ENCODE measurements at places on chromosomes 3 and 15.

DNA sequence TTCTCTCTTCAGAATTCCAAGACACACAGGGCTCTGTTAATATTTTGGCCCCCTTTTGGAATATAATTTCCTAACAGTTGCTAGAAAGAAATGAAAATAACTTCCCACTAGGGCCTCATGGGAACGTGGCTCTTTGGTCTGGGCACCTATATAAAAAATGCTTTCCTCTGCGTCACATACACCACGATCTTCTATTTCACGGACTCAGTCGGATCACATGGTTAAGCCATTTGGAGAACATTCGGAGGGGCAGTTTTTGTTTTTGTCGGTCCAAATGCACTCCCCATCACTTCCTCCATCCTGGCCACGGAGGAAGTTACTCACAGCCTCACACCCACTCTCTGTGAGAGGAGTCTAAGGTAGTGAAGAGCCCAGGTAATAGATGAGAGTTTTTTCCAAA is 21.0 kb downstream of the TMEM44 start:
- no peak for DNase-seq

DNA sequence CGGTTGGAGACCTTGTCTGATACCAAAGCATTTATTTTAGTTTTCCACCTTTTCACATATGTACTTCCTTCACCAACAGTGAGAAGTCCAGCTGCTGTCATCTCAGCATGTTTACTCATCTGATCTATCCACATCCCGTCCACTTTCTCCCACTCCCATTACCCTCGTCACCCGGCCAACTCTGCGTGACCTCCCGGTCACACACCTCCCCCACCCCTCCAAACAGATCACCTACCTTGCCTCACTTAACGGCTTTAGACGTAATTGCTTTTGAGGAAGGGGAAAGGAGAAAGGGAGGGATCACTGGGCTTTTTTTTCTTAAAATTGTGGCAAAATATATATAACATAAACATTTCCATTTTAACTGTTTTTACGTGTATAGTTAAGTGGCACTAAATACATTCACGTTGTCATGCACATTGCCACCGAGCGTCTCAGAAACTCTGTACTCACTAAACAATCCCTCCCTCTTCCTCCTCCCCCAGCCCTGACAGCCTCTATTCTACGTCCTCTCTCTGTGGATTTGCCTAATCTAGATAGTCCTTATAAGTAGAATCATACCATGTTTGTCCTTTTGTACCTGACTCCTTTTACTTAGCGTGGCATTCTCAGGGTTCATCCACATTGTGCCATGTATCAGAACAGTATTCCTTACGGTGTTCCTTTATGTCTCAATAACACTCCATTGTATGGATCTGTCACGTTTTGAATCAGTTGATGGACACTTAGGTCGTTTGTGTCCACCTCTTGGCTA is 67.2 kb downstream of the LMLN start:
- no peak for DNase-seq

- no peak for DNase-seq
Measured at GRCh38 chr15:48466820-48467219, 135.6 kb downstream of the DUT start.

GRCh38 chr15:81929557-81929956 is 116.3 kb downstream of the MEX3B start:
- no peak for DNase-seq

DNA sequence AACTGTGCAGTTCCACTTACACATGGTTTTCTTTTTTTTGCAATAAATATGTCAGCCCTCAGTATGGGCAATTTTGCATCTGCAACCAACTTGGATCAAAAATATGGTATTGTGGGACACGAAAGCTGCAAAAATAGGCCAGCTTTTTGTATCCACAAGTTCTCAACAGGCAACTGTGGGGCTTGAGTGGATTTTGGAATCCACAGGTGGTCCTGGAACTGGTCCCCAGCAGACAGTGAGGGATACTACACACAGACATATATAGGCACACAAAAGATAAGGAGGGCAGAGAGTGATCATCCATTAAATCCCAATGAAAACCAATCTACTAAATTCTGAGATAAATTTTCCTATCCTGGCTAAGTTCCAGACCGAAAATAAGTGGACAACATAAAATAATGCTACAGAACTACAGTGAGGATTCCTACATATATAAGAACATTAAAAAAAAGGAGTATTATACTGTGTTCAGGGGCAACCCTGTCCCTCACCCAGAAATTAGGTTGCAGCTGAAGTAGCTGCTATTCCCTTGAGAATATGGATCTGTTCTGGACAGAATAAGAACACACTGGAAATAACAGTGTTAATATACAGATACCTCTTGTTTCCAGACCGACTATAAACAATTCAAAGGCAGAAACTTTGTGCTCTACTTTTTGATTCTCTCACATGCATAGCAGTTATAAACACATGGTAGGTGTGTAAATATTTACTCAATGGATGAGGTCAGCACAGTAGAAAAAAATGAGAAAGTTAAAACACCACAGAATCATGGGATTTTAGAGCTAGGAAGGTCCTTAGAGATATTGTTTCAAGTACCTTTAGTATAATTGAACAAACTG is 25.4 kb downstream of the DENND4A start:
- DNase-seq: no peak

- no peak for DNase-seq
Measured at GRCh38 chr15:56358604-56359003, 6.6 kb upstream of the TEX9 start.

DNA sequence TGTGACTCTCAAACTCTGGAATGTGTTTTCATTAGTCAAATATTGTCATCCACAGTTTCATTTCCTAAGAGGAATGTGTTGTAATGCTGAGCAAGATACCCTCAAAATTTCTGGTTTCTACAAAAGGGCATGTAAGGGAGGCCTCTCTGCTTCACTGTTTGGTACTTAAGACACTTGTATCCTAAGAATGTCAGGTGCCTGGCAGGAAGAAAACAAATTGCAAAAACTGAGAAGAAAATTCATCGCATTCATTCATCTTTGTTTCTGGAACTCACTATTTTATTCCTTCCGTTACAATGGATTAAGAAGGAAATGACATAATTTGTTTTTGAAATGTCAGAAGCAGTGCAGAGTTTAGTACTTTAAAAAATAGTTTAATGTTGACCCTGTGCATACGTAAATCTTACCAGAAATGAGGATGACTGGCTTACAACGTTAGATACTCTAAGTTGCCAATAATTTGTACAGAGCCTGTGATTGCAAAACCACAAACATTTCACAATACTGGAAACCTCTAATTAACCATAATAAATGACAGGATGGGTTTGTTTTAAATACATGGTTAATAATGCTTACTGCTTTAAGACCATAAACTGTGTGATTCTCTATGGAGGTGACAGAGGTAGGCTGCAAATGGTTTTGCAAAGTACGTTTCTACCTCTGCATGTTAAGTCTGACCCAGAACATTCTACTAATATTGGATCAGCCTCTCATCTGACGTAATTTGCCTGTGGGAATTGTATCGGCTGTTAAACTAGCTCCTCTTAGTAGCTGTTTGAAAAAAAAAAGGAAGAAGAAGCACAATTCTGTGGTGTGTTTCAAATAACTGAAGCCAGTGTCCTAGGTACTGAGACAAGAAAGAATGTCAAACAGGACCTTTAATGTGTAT is 477.8 kb downstream of the RBMS3 start:
- no peak for DNase-seq

GRCh38 chr3:108221393-108221792 is 831 bp downstream of the IFT57 start:
- no peak for DNase-seq

GRCh38 chr3:128275316-128276145 is 122.2 kb downstream of the EEFSEC start:
- DNase-seq: no peak

DNA sequence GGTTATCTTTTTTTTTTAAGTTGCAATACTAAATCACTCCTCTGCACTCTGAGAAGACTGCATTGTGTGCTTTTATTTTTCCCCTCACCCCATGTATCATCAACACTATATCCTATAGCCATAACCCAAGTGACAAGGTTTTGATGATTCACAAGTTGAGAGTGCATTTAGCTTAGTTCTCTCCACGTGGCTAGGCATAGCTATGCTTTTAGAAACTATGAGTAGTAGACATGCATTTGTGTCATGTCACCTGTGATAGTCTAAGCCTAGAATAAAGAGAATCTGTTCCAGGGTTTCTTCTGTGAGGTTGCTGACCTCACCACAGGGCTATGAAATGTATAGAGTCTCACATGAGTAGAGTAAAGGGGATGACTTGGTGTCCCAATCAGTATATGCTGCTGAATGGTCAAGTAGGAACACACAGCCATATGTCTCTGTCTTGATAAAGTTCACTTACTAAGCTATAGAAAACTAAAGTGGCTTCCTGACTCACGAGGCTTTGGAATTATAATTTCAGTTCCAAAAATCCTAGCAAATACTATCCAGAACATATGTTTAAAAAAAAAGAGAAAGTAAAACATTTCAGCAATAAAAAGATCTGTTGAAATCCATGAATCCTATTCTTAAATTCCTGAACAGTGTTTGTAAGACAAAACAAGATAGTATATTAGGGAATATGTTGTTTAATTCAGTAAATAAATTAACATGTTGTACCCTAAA is 206.3 kb downstream of the LSAMP start:
- DNase-seq: no peak

GRCh38 chr15:65264863-65265430 is 21.7 kb downstream of the PARP16 start:
- no peak for DNase-seq

- no peak for DNase-seq
Measured at GRCh38 chr15:45129651-45130129, at the start of the genes DUOX1 and DUOXA1. DUOX1 (plus strand) TSS chr15:45129994; CDS start chr15:45131967, 1,973 bp downstream. DUOXA1 (minus strand) TSS chr15:45129879; CDS start chr15:45123014, 6,865 bp downstream.

GRCh38 chr3:43178891-43179366 is 73.0 kb upstream of the POMGNT2 start:
- DNase-seq: no peak

DNA sequence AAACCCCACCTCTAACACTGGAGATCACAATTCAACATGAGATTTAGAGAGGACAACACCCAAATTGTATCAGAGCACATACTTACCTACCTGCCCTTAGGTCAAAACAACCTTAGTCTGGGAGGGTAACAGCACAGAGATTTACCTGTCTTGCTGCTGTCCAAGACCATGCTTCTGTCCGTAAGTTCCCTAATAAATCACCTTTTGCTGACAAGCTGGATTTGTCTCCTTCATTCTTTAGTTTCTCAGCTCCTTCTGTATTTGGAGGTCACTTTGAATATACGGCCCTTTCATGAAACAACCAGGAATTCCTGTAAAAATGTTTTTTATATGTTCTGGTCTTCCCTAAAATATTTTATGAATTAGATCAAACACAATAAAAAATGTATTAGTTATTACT is 1.6 kb upstream of the ABHD5 start:
- no peak for DNase-seq

- DNase-seq: no peak
Measured at GRCh38 chr3:132267391-132267993, 49.7 kb upstream of the ACP3 start.

DNA sequence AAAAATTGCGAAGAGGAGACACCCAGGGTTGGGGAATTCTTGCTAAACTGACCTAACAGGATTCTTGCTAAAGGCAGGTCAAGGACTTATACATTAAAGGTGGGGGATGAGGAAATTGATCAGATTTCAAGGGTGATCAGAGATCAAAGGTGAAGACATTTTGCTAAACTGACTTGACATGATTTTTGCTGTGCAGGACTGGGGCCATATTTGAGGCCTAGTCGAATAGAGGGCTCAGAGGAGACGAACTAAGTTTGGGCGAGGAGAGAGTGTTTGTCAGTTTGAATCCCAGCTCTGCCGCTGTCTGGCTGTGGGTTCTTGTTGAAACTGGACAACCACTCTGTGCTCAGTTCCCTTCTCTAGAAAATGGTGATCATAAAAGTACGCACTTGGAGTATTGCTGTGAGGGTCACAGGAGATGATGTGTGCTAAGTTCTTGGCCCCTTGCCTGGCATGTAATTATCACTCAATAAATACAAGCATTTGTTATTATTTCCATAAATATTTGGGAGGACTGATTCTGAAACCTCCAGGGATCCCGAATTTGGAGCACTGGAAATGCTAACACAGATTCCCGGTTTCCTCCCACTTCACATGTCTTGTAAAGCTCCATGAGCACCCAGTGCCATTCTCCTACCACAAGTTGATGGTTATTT is 364.8 kb upstream of the PROK2 start:
- no peak for DNase-seq

DNA sequence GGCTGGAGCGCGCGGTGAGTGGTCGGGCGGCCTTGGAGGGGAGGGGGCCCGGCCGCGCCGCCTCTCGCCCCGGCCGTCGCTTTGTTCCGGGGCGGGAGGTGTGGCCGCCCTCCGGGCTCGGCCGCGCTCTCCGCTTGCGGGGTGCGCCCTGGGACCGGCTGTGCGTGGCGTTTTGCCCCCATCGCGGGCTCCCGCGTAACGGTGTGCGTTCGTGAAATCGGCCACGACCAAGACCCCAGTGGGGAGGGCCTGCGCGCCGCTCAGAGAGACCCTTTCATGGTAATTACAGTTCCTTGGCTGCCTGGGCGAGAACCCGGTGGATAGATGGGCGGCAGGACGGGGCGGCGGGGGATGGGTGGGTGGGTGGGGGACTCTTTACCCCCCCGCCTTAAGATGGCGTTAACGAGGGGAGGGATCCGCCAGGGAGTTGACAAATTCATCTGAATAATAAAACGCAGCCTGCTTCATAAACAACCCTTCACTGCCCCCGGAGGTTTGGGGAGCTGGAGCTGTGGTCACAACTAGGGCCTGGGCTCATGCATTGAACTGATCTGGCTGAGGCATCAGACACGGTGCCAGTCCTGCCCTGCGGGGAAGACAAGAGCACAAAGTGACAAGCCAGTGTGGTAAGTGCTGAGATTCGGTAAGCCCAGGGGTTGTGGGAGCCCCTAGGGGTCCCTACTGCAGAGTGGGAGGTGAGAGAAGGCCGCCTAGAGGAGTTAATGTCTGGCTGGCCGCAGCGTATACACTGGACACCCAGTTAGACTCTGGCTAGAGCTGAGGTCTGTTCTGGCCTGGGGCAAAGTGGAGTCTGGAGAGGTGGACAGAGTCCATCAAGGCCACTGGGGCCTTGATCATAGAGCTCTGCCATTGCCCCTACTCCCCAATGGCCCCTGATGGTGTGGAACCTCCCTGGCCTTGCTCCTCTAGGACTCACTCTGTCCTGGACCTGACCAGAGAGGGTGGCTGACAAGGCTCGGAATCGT is 668 bp downstream of the MRAS start:
- DNase-seq: no peak

- DNase-seq: no peak
Measured at GRCh38 chr3:120907659-120908029, 361 bp upstream of the STXBP5L start.

DNA sequence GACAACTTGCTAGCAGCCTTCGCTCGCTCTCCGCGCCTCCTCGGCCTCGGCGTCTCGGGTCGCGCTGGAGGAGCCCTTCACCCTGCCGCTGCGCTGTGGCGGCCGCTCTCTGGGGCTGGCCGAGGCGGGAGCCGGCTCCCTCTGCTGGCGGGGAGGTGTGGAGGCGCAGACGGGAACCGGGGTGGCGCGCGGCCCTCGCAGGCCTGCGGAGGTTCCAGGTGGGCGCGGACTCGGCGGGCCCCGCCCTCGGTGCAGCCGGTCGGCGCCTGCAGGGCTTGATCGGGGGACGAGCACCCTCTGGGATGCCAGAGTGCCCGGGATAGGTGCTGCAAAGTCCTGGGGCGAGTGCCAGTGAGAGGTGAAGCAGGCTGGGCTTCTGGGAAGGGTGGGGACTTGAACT is 989.9 kb downstream of the ROBO2 start:
- DNase-seq: no peak

All from cortex of kidney (tissue), 1 donor.